ENCODE measurements at places on chromosomes 12 and 14.

GRCh38 chr12:109310247-109311125 lies 1.4 kb upstream of the FOXN4 start:
- no peak for DNase-seq

DNA sequence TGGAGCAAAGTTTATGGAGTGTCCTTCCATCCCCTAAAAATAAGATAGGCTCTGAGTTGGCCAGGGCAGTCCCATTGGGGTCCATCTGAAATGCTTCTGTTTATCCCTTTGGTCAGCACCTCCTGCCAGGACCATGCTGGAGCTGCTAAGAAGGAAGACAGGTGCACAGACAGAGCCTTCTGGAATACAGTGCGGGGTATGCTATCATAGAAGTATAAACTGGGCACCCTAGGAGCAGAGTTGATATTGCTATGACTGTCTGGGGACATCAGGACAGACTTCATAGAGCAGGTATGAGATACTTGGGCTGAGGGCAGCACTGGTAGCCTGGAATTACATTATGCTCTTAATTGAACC lies 170.4 kb upstream of the HIF1A start:
- no peak for DNase-seq

- DNase-seq: no peak
Measured at GRCh38 chr14:67573228-67574010, 26.6 kb downstream of the PIGH start.

- DNase-seq: peak; percentile 4
Measured at GRCh38 chr12:70724444-70724843, 87.2 kb upstream of the PTPRB start.

DNA sequence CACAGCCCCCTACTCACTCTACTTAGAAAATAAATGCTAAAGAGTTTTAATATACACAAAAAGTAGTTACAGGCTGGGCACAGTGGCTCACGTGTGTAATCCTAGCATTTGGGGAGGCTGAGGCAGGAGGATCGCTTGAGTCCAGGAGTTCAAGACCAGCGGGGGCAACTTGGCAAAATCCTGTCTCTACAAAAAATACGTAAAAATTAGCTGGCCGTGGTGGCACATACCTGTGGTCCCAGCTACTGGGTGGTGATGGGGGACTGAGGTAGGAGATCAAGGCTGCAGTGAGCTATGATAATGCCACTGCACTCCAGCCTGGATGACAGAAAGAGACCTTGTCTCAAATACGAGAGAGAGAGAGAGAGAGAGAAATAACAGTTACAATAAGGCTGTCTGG lies 9.9 kb upstream of the DYNC1H1 start:
- DNase-seq: no peak

DNA sequence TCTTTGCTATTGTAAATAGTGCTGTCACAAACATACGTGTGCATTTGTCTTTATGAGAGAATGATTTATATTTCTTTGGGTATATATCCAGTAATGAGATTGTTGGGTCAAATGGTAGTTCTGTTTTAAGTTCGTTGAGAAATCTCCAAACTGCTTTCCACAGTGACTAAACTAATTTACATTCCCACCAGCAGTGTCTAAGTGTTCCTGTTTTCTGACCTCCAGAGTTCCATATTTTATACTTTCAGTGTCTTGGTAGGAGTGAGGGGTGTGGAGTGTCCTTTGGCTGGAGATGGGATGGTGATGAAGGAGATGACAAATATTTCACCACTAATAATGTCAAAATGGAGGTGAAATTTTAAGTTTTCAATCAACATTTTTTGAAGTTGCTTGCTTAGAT lies 86.4 kb downstream of the DACT1 start:
- DNase-seq: peak; percentile 19

- peak; percentile 14 for DNase-seq
Measured at GRCh38 chr14:75549169-75549568, 26.9 kb downstream of the BATF start.

DNA sequence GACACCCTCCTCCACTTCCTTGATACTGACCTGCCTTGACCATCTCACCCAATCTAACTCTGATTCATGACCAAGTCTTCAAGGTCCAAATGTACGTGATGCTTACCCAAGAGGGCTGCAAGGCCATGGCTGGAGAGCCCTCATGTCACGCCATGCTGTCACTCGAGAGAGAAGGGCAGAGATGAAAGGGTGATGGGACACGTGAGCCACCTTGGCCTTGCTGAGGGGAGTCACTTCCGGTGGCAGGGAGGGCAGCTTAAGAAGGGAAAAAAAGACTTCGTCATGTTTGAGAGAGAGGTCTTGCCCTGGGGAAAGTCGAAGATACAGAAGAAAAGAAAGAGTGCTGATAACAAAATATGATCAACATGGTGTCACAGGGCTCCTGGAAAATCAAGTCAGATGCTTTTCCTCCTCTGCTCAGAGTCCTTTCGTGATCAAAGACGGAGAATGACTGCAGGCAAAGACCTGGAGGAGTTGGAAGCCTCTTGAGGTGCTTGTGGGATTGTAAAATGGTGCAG lies 3.3 kb upstream of the SCARB1 start:
- no peak for DNase-seq

DNA sequence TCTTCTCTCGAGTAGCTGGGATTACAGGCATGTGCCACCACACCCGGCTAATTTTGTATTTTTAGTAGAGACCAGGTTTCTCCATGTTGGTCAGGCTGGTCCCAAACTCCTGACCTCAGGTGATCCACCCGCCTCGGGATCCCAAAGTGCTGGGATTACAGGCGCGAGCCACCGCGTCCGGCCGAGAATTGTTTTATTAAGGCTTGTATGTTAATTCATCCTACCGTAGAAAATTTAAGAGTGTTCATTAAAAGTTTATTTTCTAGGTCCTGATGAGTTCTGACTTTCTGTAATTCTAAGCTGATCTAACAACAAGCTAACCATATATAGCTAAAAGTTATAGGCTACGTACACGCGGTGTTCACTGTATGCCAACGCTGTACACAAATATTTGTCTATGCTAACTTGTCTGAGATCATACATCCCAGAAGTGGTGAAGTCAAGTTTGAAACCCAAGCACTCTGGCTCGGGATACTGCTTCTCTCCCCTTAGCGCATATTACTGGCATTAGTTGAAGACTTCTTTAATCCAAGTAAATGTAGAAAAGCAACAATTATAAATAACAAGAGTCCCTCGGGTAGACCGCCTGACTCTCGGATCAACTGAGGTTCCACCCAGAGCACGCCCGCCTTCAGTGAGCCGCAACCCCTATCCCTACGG lies 570 bp upstream of the MRPS35 start:
- no peak for DNase-seq

GRCh38 chr14:62015945-62016344 lies 253.7 kb downstream of the SNAPC1 start:
- no peak for DNase-seq

- no peak for DNase-seq
Measured at GRCh38 chr14:50741567-50741966, 73.5 kb upstream of the SAV1 start.

DNA sequence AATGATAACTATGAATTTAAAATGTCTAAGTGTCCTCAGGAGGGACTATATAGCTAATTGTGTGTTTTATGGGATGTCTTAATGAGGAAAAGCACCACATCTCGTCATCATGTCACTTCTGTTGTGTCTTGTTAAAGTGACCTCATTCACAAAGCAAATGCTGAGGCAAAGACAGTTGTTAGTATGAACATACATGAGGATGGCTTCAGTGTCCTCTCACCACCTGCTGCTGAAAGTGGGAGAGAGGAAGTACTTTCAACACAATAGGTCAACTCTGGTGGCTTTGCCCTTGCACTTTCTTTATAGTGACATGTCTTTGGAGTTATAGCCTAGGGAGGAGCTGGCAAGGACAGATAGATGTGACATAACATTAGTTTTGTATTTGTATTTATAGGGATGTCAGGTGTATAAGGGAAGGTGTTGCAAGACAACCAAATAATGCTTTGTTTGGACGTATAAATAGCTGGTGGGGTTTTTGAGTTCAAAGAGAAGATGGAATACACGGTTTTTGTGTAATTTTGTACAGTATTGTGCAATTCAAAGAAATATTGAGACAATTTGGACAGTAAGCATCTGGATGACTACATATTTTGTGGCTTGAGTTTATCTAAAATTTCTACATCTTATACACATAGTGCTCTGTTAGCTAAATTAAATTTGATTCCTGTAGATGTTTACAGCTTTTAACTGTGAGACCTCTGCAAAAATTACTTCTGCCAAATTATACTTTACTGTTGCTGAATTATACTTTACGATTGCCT lies 131.7 kb upstream of the ATP2B1 start:
- DNase-seq: peak; percentile 79

DNA sequence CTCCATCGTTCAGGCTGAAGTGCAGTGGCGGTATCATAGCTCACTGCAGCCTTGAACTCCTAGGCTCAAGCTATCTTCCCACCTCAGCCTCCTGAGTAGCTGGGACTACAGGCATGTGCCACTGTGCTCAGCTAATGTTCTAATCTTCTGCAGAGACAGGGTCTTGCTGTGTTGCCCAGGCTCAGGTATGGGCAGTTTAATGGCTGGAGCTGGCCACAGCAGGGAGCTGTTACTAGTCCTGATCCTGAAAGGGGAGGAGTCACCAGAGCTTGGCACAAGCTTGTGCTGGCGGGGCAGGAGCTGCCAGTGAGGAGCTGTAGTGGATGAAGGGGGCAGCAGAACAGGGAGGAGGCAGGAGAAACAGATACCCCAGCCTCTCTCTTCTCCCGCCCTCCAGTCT lies 10.6 kb downstream of the TMEM120B start:
- no peak for DNase-seq

- DNase-seq: no peak
Measured at GRCh38 chr12:83156815-83157214, 470.1 kb downstream of the TMTC2 start.

- DNase-seq: no peak
Measured at GRCh38 chr12:71890475-71890874, 48.2 kb upstream of the TPH2 start.

- no peak for DNase-seq
Measured at GRCh38 chr14:27727251-27727770, 1039.3 kb upstream of the FOXG1 start.

DNA sequence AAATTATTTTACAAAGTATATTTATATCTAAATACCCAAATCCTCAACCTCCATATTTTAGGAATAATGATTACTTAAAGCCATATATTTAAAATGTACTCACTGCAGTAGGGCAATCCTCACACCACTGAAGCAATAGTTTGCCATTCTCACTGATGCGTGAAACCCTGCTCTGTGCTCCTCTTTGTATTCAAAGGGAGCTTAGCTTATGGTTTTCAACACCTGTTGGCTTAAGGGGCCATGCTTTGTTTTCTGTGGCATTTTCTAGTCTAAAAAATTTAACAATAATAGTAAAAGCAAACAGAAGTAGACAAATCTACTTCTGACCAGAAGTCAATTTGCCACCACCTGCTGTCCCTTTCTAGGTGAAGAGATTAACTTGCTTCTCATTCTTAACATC lies 294.6 kb downstream of the FLRT2 start:
- no peak for DNase-seq

DNA sequence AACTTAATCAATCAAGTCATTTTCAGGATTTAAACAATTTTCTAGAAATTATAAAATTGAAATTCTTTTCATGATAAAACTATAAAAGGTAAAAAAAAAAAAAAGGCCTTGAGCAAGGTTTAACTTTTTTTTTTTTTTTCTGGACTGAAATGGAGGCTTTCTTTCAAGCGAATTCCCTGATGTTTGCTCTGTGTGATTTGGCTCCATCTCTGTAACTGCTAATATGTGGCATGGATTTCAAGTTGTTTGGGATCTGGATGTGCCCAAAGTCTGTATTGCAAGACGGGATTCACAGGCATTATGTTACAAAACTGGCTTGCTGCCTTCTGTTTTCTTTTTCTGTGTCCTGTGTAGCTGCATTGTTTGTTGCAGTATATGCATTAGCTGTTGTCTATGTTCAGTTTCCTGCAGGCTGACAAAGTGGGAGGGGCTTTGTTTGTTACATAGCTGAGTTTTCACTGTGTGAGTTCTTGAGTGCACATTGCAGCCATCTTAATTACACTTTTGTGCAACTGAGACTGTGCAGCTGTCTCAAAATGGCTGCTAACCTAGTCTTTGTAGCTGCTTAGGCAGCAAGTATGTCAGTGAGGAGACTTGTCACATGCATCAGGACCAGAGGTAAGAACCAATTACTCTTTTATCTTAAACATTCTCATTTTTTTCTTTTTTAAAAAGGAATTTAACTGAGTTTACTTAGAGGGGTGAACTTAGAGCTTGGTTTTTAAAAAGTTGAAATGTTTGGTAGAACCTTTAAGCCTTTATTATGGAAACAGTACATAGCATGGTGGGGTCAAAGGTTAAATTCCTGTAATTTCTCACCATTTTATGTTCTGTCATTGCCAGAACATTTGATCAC lies 19.5 kb downstream of the ATF7IP start:
- DNase-seq: peak; percentile 75
